ENCODE measurements at places on chromosomes 2 and 18.

- DNase-seq, result no peak
These were observed 25.3 kb downstream of the PSME4 start for GRCh38 chr2:53945538-53945937.

GRCh38 chr18:413233-413632 is 87.3 kb downstream of the COLEC12 start:
- DNase-seq, result no peak

DNA sequence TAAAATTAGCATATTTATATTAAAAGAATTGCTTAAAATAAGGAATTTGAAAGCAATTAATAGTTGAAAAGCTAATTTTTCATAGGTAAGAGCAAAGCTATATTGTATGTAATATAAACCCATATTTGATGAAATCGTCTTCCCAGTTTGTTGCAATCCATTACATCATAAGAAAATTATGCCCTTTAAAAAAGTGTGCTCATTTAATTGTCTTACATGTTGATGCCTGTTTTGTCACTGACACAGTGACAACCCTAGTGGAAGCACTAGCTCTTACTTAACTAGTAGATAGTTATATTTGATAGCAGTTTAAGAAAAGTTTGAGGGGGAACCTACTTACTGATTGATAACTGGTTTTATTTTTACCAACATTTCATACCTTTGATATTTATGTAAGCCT is 30.0 kb upstream of the IL18RAP start:
- DNase-seq, result no peak

DNA sequence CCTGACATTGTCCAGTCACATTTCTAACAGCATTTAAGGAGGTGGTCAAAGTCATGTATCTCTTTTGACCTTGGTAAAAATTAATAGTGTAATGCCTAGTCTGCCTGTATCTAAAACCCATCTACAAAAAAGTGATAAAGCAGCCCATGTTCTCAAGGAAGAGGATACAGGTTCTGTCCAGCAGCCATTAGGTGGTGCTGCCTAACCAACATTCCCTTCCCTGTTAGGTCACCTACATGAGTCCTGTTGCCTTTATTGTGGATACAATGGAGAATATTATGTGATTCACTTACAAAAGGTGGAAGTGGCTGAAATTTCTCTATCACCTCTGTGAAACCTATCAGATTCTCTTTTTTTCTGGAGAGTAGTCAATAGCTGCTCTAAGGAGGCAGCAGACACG is 52.5 kb downstream of the AQP4 start:
- peak; percentile 95 for DNase-seq

- no peak for DNase-seq
These were observed 69.9 kb upstream of the FAM136A start for GRCh38 chr2:70371753-70372152.

DNA sequence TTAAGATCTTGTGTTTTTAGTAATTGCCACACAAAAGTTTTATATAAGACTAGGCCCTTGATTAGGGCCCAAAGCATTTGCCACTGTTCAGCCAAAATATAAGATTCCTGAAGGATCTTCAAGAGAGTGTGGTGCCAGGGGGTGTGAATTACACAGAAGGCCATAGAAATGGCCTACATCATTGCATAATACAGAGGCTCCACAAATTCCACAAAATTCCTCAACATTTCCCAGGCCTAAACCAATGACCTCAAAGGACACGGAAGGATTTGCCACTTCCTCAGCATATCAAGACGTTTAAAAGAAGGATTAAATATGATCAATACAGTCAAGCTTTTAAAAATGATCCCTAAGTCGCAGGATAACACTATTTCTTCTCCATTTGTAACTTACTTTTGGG is 24.1 kb downstream of the COL6A3 start:
- no peak for DNase-seq

- peak; percentile 68 for DNase-seq
These were observed 185.0 kb upstream of the RASGRP3 start for GRCh38 chr2:33291278-33292013.

- no peak for DNase-seq
These were observed 24.0 kb downstream of the C2orf49 start for GRCh38 chr2:105361102-105361889.

DNA sequence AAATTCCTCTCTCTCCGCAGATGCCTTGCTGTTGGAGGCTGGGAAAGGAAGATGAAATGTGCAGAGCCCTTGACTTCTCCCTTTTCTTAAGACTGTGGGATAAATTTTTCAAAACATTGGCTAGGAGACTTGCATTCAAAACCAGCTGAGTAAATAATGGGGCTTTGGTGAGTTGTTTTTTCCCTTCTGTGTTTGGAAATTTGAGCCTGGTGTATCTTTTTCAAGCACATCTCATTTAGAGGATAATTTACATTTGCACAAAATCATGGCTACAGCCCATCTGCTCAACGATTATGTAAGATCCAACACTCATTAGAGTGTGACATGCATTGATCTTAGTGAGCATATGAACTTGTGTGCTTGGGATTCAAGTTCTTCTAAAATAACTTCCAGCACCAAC is 112.1 kb upstream of the ATP8B1 start:
- peak; percentile 87 for DNase-seq

- no peak for DNase-seq
These were observed 143.3 kb downstream of the GLI2 start for GRCh38 chr2:120878970-120879369.

DNA sequence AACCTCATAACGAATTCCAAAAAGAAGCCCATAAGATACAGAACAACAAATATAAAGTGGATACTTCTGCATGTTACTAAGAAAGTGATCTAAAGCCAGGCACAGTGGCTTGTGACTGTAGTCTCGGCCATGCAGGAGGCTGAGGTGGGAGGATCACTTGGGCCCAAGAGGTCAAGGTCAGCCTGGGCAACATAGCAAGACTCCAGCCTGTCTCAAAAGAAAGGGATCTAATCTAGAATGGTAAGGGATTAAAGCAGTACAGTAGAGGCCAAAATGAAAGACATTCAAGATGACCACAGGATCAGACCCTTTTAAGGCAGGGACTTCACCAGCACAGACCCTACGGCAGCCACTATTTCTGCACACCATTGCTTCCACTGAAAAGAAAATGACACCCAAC is 3.8 kb downstream of the COBLL1 start:
- no peak for DNase-seq

- no peak for DNase-seq
These were observed 181.1 kb downstream of the NEDD4L start for GRCh38 chr18:58225101-58225500.

GRCh38 chr2:55365303-55365702 is 54.4 kb downstream of the CCDC88A start:
- no peak for DNase-seq

GRCh38 chr2:234974501-234975385 is 22.9 kb downstream of the SH3BP4 start:
- DNase-seq, result no peak

GRCh38 chr2:71670430-71670795 is 217.1 kb downstream of the DYSF start:
- DNase-seq, result no peak

GRCh38 chr18:62334120-62334519 is 9.0 kb downstream of the TNFRSF11A start:
- no peak for DNase-seq

DNA sequence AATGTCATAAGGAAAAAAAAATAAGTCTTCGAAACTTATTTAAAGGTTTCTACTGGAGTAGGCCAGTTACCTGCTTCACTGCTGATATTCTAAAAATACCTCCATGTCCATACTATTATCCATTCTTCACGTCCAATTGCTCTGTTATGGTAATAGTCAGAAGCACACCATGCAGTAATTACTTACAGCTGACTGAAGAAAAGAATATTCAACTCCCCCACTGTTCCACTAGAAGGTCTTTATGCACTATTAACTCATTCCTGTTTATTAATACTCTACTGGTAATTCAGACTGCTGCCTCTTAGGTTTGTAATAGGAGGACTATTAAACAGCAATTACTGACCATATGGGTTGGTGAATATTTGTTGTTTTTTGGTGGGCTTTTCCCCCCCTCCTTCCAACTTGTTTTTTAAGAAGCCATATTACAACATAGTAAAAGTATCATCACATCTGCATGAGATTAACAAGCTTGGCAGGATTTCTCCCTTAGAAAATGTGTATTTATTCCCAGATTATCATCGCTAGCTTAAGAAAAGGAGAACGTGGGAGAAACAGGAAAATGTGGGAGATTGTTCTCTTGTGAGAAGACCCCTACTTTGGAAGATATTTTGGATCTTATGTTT is 806.4 kb upstream of the FANCL start:
- peak; percentile 87 for DNase-seq

- no peak for DNase-seq
These were observed 147.9 kb upstream of the LTBP1 start for GRCh38 chr2:32798829-32799228.

DNA sequence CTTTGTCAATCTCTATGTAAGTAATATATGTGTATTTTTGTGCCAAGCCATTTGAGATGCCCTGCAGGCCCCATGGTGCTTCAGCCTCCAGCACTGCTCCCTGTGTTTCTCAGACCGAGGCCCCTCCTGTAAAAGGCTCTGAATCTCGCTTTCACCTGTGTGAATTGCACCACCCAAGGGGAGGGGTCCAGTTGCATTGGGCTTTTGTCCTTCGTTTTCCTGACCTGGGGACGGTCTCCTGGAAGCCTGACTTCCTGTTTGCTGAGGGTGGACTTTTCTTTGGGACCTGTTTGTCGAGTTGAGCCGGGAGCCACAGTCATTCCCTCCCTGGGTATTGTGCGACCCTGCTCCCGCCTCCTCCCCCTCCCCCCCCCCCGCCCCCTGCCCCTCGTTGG is 48.9 kb downstream of the AGAP1 start:
- peak; percentile 62 for DNase-seq

- DNase-seq, result no peak
These were observed 52.6 kb downstream of the COA5 start for GRCh38 chr2:98555696-98556095.

- no peak for DNase-seq
These were observed 67.8 kb downstream of the DIPK1C start for GRCh38 chr18:74389171-74389927.

DNA sequence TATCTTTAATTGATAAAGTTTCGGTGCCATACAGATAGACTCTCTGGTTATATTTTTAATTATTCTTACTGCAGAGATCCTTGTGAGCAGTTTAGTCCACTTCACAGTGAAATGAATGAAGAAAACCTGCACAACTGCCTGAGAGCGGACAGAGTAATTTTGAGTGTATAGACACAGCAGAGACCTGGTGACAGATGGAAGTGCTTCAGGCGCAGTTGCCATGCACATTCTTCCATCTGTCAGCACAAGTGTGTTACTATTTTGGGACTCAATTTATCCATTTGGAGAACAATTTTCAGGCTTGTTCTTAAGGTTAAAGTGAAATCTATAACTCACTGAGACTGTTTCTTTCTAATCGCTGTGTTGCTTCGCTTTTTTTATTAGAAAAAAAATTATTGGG is 147.8 kb upstream of the SPHKAP start:
- no peak for DNase-seq

- no peak for DNase-seq
These were observed 50.7 kb downstream of the EIPR1 start for GRCh38 chr2:3326871-3327270.

DNA sequence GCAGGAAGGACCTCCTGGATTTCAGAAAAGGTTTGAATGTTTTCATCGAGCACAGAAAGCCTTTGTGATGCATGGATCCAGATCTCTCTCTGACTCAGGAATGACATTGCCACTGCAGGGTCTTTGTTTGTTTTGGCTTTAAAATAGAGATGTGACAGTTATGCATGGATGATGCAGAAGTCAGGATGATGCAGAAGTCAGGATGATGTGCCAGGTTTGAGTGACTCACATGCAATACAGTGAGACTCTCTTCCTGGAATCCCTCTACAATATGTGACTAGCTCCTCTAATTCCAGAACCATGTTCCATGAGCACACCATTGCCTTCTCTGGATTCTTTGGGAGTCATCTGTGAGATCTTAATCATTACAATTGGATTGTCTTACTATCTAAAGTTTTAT is 177.9 kb upstream of the RAB6C start:
- no peak for DNase-seq

DNA sequence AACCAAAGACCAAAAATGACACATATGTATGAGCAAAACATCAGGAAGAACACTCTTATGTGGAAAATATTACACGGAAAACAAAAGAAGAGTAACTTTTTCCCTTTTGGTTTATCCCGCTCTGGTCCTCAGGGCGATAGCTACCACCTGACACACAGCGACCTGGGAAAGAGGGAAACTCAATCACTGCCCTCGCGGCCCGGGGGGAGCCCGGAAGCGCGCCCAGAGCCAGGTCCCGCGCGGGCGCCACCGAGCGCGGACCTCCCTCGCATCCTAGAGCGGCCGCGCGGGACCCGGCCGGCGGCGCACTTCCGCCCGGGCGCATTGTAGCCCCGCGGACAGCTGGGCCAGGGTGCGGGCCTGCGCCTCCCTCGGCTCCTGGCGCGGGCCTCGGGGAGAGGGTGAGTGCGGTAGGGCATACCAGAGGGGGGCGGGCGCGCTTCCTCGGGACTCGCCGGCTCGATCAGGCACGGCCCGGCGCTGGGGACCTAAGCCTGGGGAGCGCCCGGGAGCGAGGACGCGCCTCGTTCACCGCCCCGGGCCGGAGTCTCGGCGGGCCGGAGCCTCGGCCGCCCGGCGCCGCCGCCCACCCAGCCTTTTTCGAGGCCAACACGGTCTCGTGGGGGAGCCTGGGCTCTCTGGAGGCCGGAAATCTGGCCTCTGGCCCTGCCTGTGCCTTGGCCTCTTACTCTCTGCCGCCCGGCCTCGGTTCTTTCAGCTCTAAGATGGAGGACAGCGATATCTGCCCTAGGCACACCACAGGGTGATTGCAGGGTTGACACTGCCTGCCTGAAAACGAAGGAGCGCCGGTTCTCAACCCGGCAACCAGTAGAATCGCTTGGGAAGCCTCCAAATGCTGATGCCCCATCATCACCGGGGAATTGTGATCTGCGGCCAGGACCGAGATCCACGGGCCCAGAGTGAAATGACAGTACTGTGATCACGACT is at the start of gene ELAC1:
ELAC1 (plus strand) TSS at position 327 of the 948 bp plus-strand sequence. CDS start 6,365 bp downstream, outside the sequence.
- peak; percentile 95 for DNase-seq

DNA sequence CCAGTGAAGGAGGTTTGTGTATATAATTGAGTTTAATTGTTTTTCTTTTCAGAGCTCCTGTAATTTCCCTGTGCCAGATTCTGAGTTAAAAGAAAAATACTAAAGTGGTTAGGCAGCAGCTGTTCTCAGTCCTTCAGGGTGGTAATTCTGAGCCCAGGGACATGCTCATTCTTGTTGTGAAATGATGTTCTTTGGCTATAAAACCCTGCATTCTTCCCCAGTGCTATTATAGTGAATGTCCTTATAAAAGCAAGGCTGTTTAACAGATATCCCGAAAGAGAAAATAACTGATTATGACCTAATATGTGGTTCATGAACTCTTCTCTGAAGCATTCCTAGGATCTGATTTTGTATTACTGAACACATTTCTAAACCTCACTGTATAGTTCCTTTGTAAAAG is 34.0 kb downstream of the ADAM23 start:
- no peak for DNase-seq

- DNase-seq, result no peak
These were observed 129.8 kb downstream of the CCBE1 start for GRCh38 chr18:59567431-59567830.

DNA sequence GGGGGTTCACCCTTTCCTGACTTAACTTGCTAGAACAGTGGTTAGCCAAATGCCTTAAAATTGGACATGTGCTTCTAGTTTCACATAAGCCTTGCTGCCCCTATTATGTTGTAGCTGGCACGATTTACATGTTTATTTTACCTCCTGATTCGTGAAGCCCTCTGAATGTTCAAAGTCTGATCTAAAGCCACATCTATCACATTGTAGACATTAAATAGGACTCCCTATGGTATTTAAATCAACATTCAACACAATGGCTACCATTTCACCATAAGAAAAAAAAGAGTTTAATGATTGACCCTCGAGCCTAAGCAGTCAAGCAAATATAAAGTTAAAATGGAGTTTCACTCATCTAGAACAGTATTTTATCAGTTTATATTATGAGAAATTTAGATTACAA is 151.5 kb downstream of the GULP1 start:
- DNase-seq, result no peak

GRCh38 chr18:45464619-45465018 is 150.7 kb upstream of the SLC14A2 start:
- DNase-seq, result no peak

Data from NCI-H146 (cell line).